ENCODE measurements at places on chromosomes 5 and 9. TPM values are rescaled to one million over a fixed set of nuclear protein-coding genes. Genes with fewer than 3 reads are reported as not detected.

TYRP1 gene
- 2.4 TPM for total RNA-seq

GRCh38 chr9:136790640-136791515 lies at the start of gene TMEM141:
TMEM141 (plus strand) TSS chr9:136791344; CDS start chr9:136791371, 27 bp downstream.
- DNase-seq: peak; percentile 100

DNA sequence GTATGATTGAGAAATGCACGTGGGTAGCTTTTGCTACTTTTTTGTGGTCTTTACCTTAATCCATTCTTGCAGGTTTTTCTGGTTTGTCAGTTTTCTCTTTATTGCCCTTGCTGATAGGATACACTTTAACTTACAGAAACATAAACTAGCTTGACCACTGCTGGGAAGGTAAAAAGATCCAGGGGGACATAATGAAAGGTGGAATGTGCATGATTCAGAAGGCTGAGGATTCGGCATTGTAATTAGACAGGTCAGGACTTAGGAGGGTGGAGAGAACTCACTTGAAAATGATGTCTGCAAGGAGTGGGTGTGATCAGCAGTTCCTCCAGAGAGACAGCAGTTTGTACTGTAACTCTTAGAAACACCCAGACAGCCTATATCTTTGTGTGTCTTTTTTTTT lies 19.8 kb upstream of the TXNDC8 start:
- DNase-seq: no peak

GRCh38 chr9:70412832-70413463 lies 1.5 kb downstream of the KLF9 start:
- peak; percentile 74 for DNase-seq

DNA sequence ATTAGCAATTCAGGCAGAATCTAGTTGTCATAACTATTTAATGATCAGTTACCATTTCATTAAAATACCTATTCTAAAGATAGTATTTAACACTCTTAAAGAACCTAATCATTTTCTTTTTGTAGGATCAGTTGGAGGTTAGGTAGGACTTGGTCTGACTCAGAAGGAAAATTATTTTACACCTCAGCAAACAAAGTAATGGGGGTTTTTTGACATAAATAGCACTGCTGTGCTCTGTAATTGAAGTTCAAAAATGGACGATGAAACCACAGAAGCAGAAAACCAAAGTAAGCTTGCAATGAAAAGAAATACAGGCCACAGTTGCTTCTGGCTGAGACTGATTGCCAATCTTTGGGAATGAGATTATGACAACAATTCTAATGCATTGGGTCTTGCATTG lies 187.0 kb upstream of the TRPM3 start:
- DNase-seq: no peak

DNA sequence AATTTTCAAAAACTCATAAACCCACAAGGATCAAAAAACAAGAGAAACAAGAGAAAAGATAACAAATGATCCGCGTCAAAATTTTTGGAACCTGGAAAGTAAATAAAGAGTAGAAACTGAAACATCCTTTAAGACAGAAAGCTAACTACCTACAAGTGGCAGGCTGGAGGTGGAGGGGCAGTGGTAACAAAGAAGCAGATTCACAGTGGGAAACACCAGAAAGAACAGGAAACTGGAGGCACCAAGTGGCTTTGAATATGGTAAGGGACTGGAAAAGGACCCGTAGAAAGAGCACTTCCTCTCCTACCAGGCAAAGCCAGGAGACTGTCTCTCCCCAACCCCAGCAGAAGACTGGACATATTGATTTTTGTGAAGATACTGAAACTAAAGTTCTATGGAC lies 100.6 kb upstream of the TARS1 start:
- no peak for DNase-seq

- DNase-seq: no peak
Observed at GRCh38 chr9:107323836-107324585, 40.9 kb downstream of the RAD23B start.

- no peak for DNase-seq
Observed at GRCh38 chr9:22060831-22061383, 51.8 kb upstream of the CDKN2B start.

- no peak for DNase-seq
Observed at GRCh38 chr9:120478208-120478607, 101.8 kb downstream of the CDK5RAP2 start.

GRCh38 chr9:127498298-127498697 lies 47.0 kb downstream of the LRSAM1 start:
- no peak for DNase-seq

SHB gene
- total RNA-seq: 12.2 TPM

POU5F2 gene
- total RNA-seq: 2.0 TPM

DNA sequence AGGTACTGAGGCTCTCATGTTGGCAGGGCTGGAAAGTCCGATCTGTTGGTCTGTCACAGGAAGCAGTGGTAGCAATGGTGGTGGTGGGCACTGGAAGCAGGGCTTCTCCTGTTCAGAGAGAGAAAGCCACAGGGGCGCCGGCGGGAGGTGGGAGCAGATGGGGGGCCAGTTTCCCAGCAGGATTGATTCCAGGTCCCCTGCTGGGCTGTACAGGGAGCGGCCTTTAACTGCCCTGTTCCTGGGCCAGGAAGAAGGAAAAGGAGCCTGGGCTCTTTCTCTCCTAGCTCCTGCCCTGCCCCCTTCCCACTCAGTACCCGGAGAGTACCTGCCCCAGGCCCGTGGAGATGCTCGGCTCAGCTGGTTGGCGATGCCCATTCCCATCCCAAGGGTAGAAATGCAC lies 2.6 kb upstream of the DAB2IP start:
- DNase-seq: no peak

DNA sequence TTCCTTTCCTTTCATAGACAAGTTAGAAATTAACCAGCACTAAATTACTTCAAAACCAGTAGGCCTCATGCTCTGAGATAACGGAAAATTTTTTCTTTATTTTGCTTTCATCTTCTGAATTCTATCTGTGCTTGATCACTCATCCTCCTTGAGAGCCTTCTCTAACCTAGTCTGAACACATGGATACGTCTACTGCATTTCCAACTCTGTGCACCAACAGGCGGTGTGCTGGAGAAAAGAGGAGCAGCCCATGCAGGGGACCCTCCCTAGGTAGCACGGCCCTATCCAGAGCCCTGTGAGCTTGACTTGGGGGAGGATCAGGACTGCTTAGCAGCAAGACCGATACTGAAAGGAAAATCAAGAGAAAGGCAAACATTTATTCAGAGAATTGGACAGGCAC lies 149.8 kb downstream of the AUH start:
- DNase-seq: no peak

GRCh38 chr9:131724683-131725082 lies 15.2 kb downstream of the RAPGEF1 start:
- no peak for DNase-seq

DNA sequence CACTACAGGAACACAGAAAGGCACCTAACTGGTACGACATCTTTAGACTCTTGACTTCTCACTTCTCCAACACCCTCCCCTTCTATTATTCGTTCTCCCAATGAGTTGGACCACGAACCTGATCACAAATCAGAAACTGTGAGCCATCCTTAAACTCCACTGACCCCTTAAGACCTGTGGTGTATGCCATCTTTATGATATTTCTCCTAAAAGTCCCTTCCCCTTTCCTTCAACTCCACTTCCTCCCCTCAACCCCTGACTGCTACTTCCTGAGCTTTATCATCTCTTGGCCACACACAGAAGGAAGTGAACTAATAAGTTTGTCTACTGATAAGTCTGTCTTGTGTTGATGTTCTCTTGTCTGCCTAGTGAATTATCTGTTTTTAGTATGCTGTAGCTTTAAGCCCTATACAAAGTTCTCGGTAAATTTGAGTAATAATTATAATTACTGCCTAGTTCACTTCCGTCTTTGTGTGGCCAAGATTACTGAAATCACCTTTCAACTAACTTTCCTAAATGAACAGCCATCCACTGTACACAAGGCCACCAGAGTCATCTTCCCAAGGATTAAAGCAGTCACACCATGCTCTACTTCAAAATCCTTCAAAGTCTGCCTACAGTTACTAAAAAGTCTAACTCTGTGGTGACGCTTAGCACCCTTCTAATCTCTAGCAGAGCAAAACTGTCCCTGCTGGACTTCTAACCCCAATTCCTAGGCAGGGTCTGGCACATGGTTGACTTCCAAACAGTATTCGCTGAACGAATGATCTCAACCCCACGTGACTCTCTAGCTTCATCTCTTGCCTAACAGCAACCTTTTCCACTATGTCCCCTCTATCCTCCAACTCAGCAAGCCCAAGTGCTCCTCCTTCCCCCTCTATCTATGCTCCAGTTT lies 23.2 kb downstream of the ELOVL7 start:
- DNase-seq: no peak

ARL15 gene
- 123 TPM for total RNA-seq

DNA sequence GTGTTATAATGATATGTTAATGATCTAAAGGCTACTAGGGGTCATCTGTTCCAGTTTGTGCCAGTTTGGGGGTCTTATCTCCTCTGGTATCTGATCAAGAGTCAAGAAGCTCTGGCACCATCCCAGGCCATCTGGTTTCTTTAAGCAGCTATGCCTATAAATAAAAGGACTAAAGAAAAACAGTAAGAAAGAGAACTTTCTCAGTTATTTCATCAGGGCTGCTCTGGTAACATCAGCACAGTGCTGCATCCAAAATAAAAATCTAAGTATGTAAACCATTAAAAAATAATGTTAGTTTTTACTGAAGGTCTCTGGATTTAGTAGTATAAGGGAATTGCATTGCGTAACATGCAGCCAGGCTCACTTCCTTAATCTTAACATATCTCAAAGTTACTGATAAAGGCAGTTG lies 185.0 kb downstream of the NR2F1-AS1 start:
- DNase-seq: no peak

IL9 gene
- not detected for total RNA-seq

GRCh38 chr9:37990404-37991015 lies 78.5 kb downstream of the SHB start:
- no peak for DNase-seq

DNA sequence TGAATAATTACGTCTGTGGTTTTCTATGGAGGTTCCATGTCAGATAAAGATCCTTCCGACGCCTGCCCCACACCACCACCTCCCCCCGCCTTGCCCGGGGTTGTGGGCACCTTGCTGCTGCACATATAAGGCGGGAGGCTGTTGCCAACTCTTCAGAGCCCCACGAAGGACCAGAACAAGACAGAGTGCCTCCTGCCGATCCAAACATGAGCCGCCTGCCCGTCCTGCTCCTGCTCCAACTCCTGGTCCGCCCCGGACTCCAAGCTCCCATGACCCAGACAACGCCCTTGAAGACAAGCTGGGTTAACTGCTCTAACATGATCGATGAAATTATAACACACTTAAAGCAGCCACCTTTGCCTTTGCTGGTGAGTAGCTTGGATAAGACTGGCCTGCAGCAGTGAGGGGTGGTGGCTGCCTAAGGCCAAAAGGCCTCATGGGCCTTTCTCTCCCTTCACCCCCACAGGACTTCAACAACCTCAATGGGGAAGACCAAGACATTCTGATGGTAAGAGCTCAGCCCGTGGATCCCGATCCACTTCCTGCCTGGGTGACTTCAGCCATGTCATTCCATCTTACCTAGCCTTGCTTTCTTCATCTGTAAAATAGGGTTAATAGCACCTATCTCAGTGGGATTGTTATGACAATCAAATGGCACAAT lies at the start of gene IL3:
TSS of gene IL3 (plus strand) at position 155 of the 661 bp plus-strand sequence. CDS start at position 207, 52 bp downstream.
- no peak for DNase-seq

- no peak for DNase-seq
Observed at GRCh38 chr5:158881091-158881880, 218.4 kb downstream of the EBF1 start.

SLC25A2 gene
- not detected for total RNA-seq

DNA sequence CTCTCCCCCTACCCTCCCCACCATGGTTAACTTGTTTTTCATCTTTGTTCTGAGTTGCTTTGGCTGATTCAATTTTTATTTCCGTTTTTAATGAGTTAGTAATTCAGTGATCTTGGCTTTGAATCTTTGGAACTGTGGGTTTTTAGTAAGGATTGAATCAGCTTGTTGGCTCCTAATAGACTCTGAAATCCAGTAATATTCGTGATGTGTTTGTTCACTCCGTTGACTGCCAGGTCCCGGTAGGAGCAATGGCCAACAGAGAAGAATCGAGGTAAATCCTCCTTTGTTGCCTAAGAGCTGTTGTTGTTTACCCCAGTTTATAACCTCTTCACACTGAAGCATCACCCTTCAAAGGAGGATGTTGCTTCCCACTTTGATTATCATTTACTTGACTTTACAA lies 92.7 kb downstream of the PCSK1 start:
- DNase-seq: no peak

ANXA2R gene
- total RNA-seq: 0.41 TPM

DNA sequence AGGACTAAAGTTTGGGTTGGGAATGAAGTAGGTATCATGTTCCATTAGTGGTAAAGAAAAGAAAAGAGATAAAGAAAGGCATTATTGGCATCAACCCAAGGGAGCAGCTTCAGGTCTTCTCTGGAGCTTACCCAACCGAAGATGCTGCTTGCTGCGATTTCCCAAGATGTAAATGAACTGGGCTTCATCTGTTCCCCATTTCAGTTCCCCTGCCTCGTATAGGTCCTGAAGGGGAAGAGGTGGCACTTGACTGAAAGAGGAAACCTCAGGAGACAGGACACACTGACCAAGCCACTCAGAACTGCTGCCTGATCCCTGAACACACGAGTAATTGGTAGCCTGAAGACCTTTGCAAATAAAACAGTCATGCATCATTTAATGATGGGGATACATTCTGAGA lies 24.6 kb downstream of the ANXA6 start:
- no peak for DNase-seq

DNA sequence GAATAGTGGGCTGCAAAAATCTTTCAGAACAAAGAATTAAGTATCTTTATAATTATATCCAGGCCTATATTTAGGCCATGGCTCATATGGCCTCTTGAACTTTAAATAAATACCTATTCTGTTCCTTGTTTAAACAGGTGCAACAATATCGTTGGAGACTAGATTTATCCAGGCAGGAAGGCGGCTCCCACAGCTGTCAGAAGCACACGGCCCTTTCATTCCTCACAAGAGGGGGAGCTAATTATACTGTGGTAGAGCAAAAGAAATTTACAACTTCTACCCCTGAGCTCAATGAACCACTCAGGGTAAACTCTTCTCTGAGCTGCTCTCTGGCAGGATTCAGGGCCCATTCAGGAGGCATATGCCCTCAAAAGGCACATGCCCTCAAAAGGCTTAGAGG lies 31.3 kb downstream of the TMEM174 start:
- no peak for DNase-seq

DNA sequence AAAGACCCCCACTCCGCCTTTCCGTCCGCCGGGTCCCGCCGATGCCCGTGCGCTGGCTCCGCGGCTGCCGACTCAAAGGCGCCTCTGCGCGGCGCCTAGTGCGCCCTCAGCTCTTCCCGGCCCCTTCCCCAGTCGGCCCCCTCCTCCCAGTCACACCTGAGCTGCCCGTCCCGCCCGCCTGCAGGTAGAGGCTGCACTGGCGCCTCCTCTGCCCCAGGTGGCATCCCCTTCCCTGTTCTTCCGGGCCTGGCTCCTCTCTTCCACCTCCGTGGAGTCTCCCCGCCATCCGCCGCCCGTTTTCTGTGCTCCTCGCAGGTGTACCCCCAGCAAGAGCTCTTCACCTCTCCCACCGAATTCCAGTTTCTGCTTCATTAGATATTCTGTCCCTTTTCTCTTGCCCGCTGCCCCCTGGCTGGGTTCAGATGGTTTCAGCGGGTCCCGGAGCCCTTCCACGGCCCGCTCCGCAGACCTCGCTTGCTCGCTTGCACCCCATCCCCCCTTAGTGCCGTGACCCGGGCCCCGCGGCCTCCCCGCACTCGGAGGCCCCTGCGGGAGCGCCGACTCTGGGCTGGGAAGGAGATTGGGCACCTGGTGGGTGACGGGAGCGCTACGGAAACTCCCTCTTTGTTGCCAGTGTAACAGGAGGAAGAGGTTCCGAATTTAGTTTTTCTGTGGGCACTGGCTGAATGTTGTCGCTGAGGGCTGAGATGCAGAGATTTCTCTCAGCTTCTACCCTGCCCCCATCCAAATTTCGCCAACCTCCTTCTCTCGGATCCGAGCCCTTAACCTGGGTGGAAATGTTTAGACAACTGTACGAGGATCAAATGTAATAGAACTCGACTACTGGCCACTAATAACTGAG lies 809 bp downstream of the SLC44A1 start:
- DNase-seq: peak; percentile 29
